ENCODE measurements at places on chromosomes 5 and 9.

GRCh38 chr9:83629433-83630104 is 6.6 kb downstream of the IDNK start:
- DNase-seq = no peak

DNA sequence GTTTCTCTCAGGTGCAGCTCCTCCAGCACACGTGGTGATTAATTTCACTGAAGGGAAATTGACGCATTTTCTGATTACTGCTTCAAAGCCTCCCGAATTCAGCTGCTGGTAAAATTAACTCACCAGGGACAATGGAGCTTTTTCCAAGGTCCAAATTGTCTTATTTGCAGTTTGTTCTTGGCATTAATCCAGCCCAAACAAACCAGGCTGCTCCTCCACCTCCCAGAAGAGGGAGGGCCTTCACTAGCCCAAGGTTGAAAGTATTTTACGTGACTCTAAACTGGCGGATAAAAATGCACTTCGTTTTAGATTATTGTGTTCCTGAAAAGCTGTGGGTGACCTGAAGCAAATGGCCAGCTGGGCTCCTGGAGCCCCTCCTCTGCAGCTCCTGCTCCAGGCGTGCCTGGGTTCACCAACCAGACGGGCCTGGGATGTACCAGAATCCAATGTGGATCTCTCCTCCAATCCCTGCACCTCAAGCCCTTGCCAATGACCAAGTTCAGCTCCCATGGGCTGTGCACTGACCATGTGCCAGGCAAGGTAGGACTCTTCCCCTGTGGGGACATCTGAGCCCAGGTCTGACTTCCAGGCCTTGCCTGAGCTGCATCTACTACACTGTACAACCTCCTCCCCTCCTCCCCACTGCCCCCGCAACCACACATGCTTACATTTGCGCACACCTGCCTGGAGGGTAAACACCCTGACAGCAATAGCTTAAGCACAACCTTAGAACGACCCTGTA is 193.4 kb downstream of the CDK5RAP2 start:
- DNase-seq = no peak

DNA sequence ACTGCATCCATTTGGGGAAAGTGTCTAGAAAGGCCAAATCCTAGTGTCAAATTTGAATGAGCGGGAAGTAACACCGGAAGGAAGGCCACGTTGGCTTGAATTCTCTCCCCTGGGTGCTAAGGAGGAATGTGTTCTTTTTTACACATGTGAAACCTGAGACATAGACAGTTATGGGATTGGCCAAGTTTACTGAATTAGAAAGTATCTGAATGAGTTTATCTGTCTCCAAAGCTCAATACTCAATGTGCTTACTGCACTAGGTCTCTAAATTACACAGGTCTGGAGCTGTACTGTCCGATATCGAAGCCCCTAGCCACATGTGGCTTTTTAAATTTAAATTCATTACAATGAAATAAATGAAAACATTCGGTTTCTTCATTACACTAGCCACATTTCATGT is 6.0 kb downstream of the DMRT1 start:
- DNase-seq = no peak

DNA sequence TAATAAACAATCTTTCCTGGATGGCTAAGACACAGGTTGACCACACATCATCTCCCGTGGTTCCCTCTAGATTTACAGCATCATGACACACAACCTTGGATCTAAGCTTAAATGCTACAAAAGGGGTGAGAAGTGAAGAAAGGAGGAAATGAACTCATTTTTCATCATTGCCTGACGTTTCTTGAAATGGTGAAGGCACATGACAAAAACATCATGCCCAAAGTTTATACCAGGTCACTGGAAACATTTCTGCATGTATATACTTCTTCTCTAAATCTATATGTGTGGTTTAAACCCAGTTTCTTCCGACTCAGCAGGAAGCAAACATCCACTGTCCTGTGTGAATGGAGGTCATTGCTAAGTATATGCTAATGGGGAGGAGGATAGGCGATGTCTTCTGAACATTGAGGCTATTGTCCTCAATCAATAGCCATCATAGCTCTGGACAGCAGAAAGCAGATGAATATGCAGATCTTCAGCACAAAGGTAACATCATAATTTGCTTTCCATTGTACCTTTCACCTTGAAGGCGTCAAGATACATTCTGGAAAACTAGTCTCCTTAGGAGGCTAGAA is 137.4 kb downstream of the MED27 start:
- DNase-seq = no peak
